Activated CD8-positive, alpha-beta memory T cell treated with anti-CD3 and anti-CD28 coated beads, Interleukin-2, amount 50 U/mL, for 4 hours (primary cell): ENCODE measurements at places on chromosomes 7 and 10.

GRCh38 chr7:128344431-128344774, 695 bp upstream of the RBM28 start:
- DNase-seq = no peak

- DNase-seq = no peak
Observed at GRCh38 chr10:45555795-45556194, 116.8 kb downstream of the ZFAND4 start.

- DNase-seq = no peak
Observed at GRCh38 chr10:99628923-99629624, 8.8 kb upstream of the SLC25A28 start.

DNA sequence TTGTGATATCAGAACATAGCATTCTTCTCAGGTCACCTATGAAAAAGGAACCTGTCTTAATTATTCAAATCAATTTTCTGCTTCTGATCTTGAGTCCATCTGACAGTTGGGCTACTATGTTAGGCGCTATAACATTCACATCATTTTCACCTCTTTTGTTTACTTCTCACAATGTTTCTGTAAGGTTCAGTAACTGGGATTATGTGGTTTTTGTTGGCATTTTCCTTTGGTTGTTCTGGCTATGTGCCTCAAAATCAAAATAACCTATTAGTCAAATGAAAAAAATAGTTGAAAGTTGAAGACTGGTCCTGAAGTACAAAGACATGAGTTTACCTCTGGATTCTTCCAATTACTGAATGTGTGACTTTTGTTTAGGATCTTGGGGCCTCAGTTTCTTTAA, 221.3 kb upstream of the SMIM30 start:
- DNase-seq = no peak

- DNase-seq = no peak
Observed at GRCh38 chr10:103519798-103520197, 26.3 kb downstream of the NEURL1 start.

- no peak for DNase-seq
Observed at GRCh38 chr10:119268428-119268827, 61.1 kb downstream of the GRK5 start.

GRCh38 chr10:31822150-31822549, 106.5 kb downstream of the ARHGAP12 start:
- no peak for DNase-seq

- no peak for DNase-seq
Observed at GRCh38 chr7:19284596-19285300, 139.5 kb upstream of the FERD3L start.

- DNase-seq = no peak
Observed at GRCh38 chr10:52424341-52424740, 110.3 kb downstream of the DKK1 start.

GRCh38 chr7:42650171-42650570, 261.7 kb downstream of the C7orf25 start:
- no peak for DNase-seq

DNA sequence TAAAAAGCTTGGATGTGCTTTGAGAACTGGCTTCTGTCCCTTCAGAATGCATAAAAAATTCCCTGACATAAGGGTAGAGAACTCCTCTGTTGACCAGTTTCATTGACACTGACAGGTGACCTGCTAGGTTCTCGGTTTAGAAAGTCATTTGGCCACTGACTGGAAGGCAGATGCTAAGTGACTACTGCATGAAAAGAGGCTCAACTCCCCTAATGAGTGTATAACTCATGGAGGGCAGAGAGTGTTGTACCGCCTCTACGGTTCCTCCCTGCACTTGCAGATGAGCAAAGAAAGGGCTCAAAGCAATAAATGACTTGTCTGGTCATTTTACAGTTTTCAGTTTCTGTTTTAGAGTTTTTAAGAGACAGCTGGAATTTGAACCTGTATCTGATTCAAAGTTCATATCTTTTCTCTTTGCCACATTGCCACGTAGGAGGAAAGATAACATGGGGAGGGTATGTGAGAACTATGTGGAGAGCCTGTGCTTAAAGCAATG, 2.9 kb upstream of the FGL2 start:
- no peak for DNase-seq

DNA sequence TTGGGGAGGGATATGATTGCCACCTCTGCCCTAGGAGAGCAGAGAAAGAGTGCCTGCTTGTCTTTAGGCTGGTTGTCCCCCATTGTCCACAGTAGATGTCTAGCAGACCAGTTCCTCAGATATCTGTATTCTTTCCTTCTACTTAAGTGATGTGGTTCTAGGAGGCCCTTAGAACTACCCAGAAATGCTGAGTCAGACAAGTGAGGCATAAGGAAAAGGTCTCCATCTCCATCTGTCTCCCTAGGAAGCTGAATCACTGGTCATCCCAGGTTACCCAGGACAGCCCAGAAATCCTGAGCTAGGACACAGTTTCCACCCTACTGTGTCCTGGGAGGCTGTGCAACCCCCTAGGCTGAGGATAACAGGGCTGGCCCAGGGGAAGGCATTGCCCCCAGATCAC, 93.4 kb upstream of the INHBA start:
- no peak for DNase-seq

GRCh38 chr10:80538481-80539185, 931 bp downstream of the SH2D4B start:
- no peak for DNase-seq

DNA sequence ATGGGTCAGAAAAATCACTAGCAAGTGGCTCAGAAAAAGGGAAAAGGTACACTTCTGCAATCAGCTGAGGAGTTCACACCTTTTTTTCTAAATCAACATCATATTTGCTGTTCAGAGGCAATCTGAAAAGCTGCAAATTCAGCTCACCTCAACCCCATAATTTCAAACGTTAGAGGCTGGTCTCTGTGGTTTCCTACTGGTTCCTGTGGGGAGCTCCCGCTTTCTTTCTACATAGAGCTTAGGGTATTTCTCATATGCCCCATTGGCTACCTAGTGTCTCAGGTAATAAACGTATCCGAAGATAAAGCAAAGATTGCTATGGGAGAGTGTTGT, 5.2 kb upstream of the ZNF22 start:
- no peak for DNase-seq

DNA sequence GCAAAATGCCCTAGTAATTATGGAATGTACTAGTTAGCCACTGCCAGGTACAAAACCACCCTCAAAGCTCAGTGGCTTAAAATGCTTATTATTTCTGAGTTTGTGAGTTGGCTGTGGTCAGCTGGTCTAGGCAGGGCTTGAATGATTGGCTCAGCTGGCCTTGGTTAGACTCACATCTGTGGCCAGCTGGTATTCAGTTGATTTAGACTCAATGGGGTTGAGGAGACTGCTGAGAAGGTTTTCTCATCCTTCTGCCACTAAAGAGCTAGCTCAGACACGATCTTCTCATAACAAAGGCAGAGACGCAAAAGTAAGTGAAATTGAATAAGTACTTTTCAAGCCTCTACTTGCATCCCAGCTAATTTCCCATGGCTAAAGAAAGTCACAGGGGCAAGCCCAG, 57.1 kb upstream of the CYP2C18 start:
- DNase-seq = no peak

GRCh38 chr10:31383810-31384588, 65.0 kb downstream of the ZEB1 start:
- DNase-seq = no peak

GRCh38 chr7:25968205-25968993, 183.6 kb upstream of the NFE2L3 start:
- no peak for DNase-seq

DNA sequence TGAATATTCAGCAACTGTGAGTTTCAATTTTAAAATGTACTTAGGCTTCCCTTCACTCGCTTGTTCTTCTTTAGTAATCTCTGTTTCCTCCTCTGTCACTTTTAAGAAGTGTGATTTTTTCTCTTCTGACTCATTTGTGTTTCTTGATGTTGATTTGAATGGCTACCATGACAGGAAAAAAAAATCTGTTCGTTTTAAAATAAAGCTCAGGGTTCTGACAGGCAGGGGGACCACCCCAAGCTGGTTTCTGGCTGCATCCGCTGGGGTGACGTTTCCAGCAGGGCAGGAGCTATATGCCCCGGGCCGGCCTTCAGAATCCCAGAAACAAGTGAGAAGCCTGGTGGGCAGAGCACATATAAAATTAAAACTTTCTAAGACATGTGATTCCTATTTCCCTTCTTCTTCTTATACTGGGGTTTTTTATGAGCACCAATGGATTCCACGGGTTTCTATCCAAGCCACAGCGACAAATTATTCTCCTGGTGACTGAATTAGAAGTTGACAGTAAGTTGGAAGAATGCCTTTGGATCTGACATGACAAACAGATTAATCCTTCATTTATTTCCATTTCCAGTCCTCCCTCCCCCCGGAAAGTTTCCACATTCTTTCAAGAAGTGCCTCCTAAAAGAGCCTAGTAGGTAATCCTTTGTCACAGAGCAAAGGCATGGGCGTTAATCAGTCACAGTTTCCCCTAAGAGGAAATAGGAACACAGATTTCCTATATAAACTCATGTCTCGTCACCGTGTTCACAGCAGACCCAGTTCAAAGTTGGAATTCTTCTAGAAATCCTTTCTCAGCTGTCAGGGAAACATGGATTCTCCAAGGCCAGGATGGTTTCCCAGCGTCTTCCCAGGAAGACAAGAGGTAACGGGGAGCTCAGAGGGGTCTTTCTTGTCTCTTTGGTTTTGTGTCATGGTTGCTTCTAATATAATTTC, 79.9 kb downstream of the PTPRE start:
- DNase-seq = no peak

DNA sequence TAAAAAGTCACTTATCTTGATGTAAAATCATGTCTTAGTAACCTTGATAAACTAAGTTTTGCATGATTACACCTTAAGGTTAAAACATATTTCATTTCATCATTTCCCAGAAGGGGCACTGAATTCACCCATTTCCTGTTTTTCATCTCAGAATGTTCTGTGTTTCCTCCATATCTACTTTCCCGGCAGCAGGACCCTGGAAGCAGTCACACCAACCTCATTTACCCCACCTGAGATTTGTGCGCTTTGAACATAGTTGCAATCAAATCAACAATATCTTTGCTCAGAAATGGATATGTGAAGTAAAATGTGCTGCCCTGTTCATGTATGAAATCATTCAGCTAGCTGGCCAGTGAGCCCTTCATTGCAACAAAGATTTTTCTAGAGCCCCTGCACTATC, 46.8 kb downstream of the IKZF1 start:
- no peak for DNase-seq

DNA sequence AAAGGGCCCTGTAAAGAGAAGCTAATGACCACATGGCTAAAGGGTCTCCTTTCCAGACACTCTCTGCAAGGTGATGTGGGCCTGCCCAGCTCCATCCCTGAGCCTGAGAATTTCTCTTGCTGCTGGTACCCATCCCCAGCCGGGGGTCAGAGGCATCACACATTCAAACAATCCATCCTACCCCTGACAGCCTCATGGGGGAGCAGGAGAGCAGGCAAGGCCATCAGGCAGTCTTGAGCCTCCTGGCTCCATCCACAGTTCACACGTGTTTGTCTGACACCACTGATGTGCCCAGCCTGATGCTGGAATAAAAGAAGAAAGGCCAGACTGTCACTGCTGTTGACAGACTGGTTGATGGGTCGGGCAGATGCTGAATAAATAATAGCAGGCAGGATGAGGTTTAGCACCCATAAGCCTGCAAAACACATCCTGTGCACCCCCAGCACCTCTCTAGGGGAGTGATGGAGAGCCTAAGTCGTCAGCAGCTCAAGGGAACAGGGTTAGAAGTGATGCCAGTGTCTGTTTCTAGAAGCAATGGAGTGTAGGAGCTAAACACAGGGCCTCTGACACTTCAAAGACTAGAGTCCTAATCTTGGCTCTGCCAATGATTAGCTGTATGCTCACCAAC, 43.5 kb downstream of the TLL2 start:
- no peak for DNase-seq

- DNase-seq = peak; percentile 66
Observed at GRCh38 chr10:71761105-71761511, 12.2 kb downstream of the VSIR start.

DNA sequence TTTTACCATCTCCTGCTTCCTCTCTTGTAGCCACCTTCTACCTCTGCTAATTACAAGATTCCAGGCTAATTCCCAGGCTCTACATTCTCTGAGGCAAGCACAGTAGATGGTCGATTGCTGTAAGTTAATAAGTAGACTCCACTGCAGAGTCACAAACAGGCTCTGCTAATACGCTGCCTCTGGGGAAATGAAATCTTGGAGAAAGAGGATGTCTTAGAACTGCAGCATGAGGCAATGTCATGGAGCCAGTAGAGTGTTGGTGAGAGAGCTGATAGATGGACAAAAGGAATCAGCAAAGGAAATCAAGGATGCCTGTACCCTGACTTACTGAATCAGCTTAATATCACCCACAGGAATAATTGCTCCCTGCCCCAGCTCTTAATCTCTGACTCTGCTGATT, 1260.3 kb downstream of the XPNPEP1 start:
- DNase-seq = no peak

GRCh38 chr7:140013676-140014075, 49.1 kb downstream of the PARP12 start:
- no peak for DNase-seq

GRCh38 chr10:68135362-68135761, 26.1 kb downstream of the MYPN start:
- no peak for DNase-seq

DNA sequence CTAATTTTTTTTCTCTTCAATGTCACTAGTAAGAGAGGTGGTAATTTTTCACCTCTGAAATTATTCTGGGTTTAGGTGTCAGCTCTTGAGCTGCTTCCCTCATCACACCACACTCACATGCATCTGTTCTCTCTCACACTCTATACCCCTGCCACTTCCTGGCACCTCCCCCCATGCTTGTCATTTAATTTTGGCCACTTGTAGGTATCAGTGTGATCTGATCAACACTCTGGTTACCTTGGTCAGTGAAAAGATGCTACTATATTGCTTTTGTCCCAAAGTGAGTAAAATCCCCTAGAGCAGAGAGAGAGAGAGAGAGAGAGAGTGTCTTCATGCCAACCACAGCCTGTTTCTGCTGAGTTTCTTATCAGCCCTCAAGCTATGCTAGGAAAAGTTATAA, 42.5 kb downstream of the STK17A start:
- DNase-seq = no peak

DNA sequence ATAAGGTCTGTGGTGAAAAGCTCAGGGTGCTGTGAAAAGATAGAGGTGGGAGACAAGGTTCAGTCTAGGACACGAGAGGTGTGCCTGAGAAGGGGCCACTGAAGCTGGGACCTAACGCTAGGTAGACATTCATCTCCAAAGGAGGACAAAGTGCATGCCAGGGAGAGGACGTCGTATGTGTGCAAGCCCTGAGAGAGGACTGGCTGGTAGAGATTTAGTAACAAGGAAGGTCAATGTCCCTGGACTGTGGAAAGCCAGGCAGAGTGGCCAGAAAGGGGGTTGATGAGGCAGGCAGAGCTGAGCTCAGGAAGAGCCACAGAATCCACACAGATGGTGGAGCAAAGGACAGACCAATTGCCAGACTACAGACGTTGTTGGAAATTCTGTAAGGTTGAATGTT, 817.6 kb downstream of the CCSER2 start:
- no peak for DNase-seq

DNA sequence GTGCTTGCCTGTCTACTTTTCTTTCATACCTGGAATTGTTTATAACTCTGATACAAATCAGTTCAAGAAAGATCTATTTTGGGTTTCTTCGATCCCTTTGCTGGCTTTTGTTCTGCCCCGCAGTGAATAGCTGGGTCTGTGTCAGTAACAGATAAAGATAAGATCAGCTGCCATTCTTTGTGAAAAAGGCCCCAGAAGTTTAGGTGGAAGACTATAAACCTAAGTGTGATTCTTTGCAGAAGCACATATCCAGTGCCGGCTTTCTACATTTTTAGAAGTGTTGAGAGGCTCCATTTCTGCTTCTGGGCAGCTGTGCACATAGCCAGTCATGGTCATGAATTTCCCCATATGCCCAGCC, 686.4 kb upstream of the C7orf33 start:
- DNase-seq = no peak
